ENCODE measurements at places on chromosomes 16 and 17.

DNA sequence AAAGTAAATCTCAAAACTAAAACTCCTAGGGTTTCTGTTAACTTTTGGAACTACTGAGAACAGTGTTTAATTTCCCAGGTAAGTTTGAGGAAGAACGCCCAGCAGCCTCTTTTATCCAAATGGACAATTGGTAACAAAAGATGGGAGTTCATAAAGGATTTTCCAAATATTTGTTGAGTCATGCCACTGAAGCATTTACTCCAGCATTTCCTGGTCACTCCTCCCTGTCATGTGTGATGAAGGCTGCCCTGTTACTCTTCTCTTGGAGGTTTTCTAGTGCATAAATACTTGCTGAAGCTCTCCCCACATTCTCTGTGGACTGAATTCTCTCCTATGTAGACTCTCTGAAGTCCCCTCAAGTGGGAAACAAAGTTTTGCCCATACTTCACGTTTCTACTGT lies 16.5 kb downstream of the ZNF75A start:
- no peak for DNase-seq

DNA sequence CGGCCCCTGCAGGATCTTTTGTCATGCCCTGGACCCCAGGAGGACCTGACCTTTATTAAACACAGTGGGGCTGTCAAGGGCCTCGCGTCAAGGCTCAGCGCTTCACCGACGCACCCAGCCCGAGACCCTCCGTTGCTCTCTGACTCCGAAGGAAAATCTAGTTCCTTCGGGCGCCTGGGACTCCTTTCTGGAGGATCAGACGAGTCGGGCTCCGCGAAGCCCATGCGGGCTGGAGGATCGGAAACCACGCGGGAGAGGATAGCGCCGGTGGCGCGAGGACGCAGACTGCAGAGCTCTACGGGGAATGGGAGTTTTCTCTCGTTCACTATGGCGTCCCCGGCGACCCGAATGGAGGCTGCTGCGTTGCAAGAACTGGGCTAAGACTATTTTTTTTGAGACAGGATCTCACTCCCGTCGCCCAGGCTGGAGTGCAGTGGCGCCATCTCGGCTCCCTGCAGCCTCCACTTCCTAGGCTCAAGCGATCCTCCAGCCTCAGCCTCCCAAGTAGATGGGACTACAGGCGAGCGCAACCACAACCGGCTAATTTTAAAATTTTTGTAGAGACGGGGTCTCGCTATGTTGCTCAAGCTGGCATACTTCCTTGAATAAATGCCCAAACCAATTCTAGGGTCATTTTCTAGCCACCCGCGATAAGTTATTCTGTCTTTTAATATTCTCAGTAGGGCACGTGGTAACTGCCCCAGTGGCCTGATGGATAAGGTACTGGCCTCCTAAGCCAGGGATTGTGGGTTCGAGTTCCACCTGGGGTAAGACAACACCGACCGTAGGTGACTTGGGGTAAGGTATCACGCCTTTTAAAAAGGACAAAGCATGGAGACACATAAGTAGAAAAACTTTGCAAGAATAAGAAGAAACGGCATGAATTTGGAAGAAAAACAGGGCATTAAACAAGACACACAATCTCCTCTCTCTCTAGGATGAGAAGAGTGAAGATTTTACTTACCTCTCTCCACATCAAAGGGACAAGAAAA lies 5.5 kb downstream of the OR1F1 start:
- no peak for DNase-seq

- DNase-seq = no peak
Measured at GRCh38 chr17:38395090-38395489, 33.2 kb upstream of the ARHGAP23 start.

DNA sequence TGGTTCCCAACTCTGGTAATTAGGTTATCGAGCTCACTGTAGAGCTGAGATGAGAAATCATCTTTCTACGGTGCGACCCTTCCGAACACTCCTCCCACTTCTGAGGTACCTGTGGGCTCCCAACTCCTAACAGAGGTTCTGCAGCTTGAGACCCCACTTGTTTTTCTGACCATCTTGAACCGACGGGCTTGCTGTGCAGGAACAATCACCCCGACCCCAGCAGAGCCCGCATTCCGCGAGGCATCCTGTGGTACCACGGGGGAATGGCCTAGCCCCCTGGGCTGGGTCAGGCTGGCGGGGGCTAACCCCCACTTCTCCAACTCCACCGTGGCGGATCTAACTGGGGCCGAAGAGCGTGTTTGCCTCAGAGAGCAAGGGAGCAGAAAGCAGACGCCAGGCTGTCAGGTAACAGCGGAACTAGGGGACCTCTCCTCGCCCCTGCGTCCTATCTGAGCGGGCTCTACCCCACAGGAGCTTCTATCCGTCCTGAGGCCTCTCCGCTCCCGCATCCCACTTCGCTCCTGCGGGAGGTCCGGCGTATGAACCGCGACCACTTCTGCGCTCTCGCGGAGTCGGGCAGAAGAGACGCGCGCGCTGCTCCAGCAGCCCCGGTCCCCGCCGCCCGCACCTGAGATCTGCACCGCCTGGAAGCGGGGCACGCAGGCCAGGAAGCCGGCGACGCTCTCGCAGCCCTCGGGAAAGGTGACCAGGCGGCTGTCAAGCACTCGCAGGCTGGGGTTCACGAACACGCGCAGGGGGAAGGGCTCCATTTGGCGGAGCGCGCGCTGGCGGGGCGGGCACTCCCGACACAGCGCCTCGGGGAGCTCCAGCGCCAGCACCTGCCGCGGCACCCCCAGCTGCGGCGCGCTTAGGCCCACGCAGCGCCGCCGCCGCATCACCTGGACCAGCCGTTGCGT lies 761 bp downstream of the PDF start:
- DNase-seq = no peak

DNA sequence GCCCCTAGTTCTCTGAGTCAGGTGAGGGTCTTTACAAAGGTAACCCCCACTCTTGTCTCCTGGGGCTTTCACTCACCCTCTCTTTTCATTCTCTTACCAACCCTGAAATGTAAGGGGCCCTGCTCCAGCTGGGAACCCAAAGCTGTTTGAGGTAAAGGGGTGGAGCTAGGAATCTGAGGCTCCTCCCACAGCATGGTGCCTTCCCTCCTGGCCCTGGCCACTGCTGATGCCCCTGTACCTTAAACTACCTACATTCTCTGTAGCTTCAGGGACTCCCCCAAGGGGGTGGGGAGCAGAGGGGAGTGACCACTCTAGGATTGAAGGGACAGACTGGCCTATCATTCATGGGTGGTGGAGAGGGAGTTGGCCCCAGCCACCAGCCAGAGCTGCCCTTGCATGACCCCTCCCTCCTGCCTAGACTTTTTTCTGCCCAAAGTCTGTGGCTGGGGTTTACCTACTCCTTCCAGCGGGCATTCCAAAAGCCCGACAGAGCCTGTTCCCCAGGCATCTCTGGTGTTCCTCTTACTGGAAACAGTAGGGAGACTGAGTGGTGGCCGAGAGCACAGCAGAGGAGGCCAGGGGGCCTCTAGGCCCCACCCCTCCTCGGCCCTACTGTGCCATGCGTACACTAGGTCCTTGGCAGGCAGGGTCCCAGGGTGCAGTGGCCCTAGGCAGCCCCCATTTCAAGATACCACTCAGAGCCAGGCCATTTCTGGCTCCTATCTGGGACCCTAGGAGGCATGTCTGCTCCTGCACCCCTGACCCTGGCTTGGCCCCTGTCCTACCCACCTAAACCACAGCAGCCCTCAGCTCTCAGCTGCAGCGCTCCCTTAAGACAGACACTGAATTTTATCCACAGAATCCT lies 9.5 kb downstream of the DOK4 start:
- DNase-seq = no peak

GRCh38 chr17:76726231-76726775 lies at the start of gene JMJD6:
TSS of gene JMJD6 (minus strand) at chr17:76726606. CDS start at chr17:76726475, 131 bp downstream.
- no peak for DNase-seq

GRCh38 chr16:20383106-20384029 lies 21.2 kb downstream of the PDILT start:
- DNase-seq = peak; percentile 54

DNA sequence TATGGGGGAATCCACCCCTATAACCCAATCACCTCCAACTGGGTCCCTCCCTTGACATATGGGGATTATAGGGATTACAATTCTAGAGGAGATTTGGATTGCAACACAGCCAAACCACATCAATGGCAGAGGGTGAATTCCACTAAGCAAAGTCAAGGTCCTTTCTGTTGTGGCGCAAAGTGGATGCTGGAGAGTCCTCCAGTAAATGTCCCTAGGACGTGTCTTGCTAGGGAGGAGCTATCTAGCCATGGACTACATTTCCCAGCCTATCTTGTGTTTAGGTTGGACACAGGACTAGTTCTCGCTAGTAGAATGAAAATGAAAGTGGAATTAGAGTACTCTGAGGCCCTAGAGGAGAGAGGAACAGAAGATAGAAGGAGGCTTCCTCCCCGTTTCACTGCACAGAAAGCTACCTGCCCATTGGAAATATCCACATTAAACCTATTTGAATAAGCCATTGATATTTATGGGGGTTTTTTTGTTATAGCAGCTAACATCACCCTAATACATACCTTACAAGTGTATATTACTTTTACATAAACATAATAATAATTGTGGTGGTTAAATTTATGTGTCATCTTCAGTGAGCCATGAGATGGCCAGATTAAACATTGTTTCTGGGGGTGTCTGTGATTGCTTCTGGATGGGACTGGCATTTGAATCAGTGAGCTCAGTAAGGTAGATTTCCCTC lies 56.7 kb upstream of the ERCC4 start:
- no peak for DNase-seq

DNA sequence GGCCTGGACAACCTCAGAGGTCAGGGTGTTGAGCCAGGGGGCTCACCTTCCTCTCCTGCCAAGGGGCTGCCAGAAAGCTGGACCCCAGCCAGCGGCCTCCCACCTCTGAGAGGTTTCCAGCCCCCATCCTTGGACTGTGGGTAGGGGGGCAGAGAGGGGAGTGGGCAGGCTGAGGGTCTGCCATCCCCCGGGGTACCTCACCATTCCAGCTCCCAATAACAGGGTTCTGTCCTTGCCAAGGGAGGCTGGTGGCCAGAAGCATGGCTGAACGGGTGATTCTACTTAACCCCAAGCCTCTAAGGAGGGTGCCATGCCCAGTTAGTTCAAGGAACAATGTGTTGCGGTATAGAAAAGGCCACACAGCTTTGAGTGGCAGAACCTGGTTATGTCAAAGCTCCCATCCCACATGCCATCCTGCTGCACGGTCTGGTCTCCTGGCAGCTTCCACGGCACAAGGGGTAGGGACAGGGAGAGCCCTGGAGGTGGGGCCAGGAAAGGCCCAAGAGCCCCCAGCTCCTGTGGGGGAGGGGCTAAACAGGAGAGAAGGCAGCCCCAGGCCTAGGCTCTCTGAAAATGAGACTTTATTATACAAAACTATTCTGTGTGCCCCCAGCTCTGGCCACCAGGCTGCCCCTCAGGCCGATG lies 19.8 kb downstream of the B9D1 start:
- no peak for DNase-seq

GRCh38 chr16:57256601-57257395 lies 11.7 kb downstream of the ARL2BP start:
- DNase-seq = no peak

DNA sequence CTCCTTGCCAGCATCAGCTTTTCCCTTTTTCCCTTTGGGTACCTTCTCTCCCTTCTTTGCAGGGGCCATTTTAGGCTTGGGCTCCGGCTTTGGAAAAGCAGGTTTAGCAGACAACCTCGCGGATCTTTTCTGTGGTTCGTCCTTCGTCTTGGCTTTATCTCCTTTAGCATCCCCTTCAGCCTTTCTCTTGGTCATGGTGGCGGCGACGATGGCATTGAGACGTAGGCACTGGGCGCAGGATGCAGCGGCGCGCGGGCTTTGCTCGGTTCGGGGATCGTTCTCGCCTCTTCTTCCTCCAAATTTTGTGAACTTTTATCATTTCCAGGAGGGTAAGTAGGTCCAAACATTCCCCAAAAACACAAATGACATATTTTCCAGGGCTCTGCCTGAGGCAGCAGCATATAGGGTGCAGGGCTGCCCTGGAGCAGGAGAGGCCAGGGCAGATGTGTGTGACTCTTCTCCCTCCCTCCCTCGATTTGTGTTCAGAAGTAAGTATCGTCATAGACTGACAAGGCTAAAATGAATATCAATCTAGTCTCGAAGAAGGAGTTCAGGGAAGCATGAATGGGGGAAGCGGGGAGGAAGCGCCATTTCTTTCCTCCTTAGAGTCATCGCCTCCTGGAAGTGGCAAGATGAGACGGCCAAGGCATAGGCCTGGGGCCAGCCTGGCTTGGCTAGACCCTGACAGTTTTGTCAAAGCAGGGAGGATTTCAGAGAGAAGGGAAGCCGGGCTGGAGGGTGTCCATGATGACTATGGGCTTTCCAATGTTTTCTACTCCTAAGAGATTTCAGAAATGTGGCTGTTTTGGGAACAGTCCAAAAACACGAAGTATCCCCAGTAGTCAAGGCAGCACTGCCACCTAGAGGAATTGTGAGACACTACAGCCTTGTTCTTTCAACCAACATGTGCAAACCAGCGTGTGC lies 13.2 kb downstream of the CHCT1 start:
- DNase-seq = peak; percentile 79

DNA sequence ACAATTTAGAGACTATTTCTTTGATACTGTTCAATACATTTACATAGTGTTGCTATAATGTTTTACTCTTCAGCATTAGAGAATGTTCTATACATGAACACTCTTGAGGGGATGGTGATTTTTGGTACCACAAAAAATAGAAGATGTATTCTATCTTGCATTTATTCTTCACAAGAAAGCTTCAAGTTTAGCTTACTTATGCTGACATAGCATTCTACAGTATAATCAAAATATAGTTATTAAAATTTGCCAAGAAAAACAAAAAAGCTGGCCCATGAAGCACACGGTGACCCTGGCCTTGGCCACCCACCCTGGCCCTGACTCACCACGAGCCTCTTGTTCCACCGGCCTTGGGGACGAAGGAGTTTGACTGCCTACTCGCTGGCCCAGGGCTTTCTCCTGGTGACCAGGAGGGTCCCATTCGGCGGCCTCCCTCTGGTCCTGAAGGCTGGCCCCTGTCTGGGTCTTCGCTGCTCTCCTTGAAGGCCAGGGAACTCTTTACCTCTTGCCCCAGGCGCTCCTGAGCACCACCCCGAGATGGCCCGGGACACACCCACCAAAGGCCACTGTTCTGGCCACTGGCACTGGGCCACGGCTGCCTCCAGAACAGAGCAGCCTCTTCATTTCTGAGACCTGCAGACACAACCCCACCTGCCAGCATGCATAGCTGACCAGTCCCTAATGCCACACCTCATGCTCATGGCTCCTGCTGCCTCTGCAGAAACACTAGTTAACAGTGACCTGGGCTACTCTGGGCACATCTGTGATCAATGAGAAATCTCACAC lies 22.5 kb upstream of the ICAM2 start:
- DNase-seq = no peak

- peak; percentile 84 for DNase-seq
Measured at GRCh38 chr17:43694081-43694870, 32.6 kb upstream of the MEOX1 start.

DNA sequence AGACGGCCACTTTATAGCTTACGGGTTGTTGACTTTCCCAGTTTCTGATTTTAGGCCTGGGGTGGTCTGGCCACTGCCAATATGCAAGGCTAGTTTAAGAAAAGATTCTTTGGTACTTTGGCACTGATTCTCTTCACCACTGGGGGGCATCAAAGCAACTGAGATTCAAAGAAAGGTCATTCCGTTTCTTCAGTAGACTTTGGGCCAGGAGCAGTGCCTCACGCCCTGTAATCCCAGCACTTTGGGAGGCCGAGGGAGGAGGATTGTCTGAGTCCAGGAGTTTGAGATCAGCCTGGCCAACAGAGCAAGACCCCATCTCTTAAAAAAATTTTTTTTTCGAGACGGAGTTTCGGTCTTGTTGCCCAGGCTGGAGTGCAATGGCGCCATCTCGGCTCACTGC lies 53.0 kb downstream of the RPA1 start:
- peak; percentile 55 for DNase-seq
